ENCODE measurements at places on chromosomes 2 and 18. TPM values are rescaled to one million over a fixed set of nuclear protein-coding genes. Genes with fewer than 3 reads are reported as not detected.

DNA sequence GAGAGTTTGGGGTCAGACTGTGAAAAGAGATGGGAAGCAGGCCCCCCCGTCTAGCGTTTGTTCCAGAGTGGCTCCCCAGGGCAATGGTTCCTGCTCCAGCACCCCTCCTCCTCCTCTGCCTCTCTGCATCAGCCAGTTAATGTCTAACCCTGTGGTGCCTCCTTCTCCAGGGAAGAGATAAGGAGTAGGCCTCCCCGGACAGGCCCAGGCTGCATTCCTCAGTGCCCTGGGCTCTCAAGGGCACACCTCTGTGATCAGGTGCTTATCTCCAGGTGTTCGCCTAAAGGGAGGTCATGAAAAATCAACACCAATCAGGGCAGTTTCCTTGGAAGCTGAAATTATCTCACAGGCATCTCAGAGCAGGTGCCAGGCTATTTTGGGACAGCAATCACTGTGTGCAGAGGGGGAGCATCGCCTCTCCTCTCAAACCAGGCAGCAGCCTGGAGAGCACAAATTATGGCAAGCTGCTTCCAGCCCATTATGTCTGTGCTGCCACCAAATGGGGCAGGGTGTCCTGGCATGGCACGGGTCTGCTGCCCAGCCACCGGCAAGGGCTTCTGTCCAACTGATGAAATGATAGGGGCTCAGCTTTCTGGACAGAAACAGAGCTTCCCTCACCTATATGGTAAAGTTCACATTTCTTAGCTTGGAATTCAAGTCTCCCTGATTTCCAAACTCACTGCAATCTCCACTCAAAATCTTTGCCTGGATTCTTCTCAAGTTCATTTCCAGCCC lies 255.8 kb upstream of the SLC14A2 start:
- no peak for DNase-seq

- DNase-seq, result no peak
Measured at GRCh38 chr2:232600053-232600773, 33.2 kb upstream of the EFHD1 start.

- peak; percentile 86 for DNase-seq
Measured at GRCh38 chr2:112150447-112150846, 12.3 kb downstream of the FBLN7 start.

MAP2 gene
- 14.4 TPM for total RNA-seq

PRKAG3 gene
- total RNA-seq, result not detected

Measured in umbilical cord (tissue), 2 donors.